Left renal pelvis (tissue), 4 donors: ENCODE measurements at places on chromosomes 1 and 21. TPM values are rescaled to one million over a fixed set of nuclear protein-coding genes. Genes with fewer than 3 reads are reported as not detected.

Gene KCNN3
- polyA plus RNA-seq = 2.3 TPM

- DNase-seq = no peak
Measured at GRCh38 chr1:68623700-68624099, 126.8 kb upstream of the DEPDC1 start.

- no peak for DNase-seq
Measured at GRCh38 chr1:235023711-235024439, 104.8 kb downstream of the TOMM20 start.

- DNase-seq = no peak
Measured at GRCh38 chr1:223082914-223083313, 60.1 kb downstream of the TLR5 start.

DNA sequence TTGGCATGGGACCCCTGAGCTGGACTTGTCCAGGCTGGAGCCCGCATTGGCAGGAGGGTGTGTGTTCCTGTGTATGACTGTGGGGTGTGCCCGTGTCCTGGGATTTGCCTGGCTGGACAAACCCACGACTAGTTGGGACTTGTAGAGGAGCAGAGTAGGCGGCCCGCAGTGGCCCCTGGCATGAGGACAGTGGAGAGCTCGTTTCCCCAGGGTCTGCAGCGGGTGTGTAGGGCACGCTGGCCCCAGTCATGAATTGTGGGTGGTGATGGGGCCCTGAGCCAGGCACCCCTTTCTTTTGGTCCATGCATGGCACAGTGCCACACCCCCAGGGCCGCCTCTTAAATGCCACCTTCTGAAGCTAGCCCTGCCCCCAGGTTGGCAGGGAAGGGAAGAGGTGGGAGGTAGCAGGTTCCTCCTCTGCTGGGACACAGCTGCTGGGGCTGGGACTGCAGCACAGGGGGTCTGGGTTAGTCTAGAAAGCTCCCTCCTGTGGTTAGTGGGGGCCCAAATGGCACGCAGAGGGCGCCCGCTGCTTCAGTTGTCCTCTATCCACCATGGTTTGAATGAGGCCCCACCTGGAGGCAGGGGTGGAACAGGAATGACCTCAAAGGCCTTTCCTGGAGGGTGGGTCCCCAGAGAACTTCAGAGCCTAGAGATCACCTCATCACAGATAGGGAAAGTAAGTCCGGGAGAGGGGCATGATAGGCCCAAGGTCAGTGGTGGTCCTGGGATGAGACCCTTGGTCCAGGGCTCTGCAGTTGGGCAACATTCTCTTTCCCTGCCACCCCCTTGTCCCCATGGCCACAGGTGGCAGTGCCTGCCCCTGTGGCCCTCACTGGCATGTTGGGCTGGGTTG is 4.1 kb downstream of the CROCC start:
- no peak for DNase-seq

DNA sequence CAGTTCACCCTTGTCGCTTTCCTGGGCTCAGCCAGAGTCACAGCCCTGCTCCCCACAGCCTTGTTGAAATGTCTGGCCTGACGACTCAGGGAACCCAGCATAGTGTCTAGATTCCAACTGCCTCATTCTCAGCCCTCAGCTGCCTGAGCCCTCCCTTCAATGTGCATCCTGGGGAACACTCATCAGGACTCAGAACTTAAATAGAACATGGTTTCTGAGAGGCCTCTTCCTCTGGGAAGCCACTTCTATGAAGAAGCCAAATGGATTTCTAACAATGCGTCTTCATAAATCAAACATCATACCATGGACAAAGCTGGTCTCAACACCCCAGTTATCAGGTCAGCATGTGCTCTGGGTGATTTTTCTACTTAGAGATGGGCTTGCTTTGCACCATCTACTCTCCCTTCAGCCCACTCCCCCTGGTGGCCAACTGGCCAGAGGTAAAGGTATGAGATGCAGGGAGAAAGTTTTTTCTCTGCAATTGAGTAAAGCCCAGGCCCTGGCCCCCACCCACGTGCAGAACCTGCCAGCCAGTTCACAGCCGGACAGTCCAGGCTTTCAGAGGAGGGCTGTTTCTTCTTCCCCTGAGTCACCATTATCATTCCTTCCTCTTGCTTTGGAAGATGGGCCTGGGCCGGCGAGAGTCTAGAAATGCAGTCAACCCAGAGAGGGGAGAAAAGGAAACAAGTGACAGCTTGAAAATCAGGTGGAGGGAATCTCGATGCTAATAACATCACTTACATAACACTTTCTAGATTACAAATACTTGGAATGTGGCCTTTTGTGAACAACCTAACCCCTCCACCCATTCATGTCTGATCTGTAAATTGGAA is 32.1 kb downstream of the CD244 start:
- peak; percentile 16 for DNase-seq

DNA sequence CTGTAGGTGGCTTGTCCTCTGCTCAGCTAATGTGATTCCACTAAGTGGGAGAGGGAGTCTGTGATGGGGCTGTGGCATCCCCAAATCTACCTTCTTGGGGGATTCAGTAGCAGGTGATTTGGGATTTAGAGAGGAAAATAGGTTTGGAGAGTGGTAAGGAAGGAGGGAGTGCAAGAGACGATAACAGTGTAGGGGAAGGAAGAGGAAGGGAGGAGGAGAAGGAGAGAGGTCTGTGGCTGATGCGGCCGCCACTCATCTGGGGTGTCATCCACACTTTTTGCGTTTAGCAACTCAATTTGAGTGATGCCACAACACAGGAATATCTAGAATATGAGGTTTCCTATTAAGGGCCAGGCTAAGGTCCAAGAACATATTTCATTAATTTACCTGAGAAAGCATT is 23.8 kb upstream of the PCP4 start:
- DNase-seq = no peak

GRCh38 chr1:246528933-246529731 is 22.1 kb upstream of the SMYD3 start:
- no peak for DNase-seq

DNA sequence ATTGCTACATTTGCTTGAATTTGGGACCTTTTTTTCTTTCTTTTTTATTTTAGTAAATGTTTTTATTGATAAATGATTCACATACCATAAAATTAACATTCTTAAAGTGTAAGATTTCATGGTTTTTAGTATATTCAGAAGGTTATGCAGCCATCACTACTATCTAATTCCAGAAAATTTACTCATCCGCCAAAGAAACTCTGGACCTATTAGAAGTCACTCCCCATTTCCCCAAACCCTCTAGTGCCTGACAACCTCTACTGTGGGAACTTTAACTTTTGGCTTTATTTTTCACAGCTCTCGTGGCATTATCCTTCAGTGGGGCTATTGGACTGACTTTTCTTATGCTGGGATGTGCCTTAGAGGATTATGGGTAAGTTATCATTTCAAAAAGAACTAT is 4.5 kb downstream of the LEPR start:
- DNase-seq = no peak

DNA sequence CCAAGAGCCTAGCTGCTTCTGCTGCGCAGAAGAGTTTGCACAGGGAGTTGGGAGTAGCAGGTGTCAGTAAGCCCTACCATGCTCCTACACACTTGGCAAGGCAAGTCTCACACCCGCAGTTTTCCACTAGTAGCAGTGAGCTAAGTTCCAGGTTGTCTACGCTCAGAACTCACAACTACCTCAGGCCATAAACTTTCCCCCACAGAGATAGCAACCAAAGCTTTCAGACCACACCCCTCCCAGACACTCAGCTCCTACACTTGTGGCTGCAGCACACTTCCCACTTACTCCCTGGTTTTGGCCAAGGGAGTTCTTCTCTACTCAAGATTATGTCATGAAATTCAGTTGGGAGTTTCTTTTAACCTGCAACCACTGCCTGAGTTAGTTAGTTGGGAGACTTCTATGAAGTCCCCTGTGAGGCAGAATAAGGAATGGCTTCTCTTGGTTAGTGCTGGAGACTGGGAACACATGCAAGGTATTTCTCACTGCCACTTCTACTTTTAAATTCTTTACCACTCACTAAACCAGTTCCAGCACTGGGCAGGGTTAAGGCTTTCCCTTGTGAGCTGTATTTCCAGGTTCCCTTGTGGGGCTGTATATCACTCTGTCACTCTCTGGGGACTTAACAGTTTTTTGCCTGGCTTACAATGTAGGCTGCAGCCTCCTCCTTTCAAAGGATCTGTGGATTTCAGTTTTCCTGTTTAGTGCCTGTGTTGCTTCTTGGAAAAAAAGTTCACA is 18.3 kb upstream of the MAB21L3 start:
- no peak for DNase-seq

- DNase-seq = no peak
Measured at GRCh38 chr21:45993210-45994085, 11.9 kb downstream of the COL6A1 start.

DNA sequence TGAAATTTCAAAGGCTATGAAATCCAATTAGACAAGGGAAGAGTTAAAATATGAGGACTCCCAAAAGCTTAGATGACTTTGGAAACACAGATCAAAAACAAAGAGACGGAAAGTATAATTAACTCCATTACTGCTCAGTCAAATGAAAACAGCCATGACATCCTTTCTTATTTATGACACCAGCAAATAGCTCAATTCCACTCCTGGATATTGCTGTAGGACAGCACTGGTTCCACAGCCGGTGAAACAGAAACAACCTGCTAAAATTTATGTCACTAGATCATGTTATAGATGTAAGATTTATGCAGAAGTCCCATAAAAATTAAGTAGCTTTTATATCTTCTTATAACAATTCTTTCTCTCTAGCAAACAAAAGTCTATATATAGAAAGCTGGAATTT is 65.6 kb upstream of the RRP15 start:
- no peak for DNase-seq

GRCh38 chr1:152502496-152503180 is 8.0 kb upstream of the LCE5A start:
- DNase-seq = no peak

DNA sequence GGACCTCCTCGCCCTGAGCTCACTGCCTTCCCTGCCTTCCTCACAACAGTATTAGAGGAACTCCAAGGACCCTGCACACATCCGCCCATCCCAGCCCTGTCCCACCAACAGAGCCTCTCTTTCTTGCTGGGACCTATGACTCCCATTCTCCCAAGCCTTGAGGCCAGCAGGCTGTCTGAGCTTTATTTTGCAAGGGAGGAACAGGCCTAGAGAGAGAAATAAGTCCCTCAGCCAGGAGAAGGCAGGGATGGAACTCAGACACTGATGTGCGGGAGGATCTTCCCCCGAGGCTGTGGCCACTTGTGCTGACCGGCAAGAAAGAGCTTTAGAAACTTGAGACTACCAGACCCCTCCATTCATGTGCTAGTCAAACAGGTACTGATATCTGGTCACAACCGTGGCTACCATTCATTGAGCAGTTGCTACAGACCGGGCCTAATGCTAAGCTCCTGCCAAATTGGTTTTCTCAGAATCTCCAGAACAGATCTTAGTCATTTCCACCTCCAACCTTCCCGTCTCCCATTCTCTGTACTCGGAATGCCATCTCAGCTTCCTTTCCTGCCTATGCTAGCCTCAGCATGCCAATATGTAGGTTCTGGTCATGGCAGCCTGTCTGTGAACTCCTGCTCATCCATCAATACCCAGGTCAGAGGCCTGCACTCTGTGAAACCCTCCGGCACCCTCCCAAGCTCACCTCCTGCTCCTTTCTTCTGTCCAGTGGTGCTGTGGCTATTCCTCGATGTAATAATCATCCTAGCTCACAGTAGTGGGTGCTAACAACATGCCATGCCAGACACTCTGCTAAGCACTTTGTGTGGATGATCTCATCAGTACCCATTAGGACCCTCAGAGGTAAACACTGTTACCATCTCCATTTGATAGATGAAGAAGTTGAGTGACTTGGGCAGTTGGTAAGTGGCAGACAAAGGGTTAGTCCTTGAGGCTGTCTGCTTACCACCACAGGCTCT is 3.8 kb downstream of the TMEM54 start:
- no peak for DNase-seq

- no peak for DNase-seq
Measured at GRCh38 chr1:59751801-59752200, 62.9 kb upstream of the HOOK1 start.

- no peak for DNase-seq
Measured at GRCh38 chr1:188432427-188432826, 1603.7 kb downstream of the PLA2G4A start.

DNA sequence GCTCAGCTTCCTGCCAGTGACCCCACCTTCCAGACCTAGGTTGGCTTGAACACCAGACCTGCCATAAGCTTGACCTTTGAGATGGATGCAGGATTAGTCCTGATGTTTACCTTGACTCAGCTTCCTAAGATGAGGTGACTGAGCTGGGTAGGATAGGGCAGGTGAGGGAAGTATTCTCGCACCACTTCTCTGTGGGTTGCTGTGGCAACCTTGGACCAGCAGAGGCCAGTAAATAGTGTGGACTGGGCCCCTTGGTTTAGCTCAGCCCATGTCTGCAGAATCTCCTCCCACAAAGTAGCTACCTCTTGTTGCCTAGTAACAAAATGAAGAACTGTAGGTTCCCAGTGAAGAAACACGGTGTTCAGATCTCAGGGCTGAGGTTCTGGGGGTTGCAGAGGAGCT is 8.4 kb downstream of the RPS6KA1 start:
- no peak for DNase-seq

DNA sequence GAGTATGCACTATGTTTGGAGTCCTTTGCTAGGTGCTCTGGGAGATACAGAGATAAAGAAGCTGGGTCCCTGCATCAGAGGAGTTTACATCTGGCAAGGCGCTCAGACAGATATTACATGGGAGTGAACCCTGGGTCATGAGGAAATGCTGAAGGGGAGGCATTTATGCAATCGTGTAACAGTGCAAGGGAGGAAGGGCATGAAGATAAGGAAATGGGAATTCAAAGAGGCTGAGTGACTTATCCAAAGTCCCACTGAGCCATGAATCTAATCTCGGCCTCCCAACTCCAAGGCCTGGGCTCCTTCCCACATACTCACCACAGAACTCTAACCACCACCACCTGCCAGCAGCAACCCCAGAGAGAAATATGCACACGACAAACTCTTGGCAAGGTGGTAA is 51.6 kb downstream of the FAM163A start:
- no peak for DNase-seq

- DNase-seq = no peak
Measured at GRCh38 chr1:20588634-20589225, at the start of gene CDA. Gene CDA, plus strand, starts transcription at chr1:20589097. Its CDS starts 33 bp downstream, at chr1:20589130.

GRCh38 chr1:27789540-27790041 is 16.6 kb downstream of the STX12 start:
- DNase-seq = no peak

GRCh38 chr21:38221594-38221993 is 35.2 kb upstream of the KCNJ15 start:
- DNase-seq = no peak

GRCh38 chr1:65068202-65069010 is 79.6 kb upstream of the AK4 start:
- peak; percentile 22 for DNase-seq

- no peak for DNase-seq
Measured at GRCh38 chr1:177439301-177439700, 268.5 kb downstream of the BRINP2 start.

DNA sequence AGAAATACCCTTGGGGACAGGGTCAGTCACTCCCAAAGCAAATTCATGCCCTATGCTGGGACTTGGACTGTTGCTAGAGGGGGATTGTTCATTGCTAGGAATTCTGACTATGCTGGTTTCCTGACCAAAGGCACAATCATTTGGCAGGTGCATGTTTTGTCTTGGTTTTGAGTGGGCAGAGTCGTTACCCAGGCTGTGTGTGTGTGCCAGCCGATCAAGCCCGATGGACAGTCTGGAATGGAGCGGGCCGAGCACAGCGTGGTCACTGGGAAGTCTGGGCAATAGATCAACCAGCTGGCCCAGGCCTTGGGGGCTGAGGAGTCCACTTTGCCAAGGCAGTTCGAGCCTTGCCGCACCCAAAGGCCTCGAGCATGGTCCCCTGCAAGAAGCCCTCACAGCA is 60.9 kb downstream of the HTR6 start:
- no peak for DNase-seq

GRCh38 chr1:26320896-26321295 is 3.1 kb downstream of the CD52 start:
- DNase-seq = no peak

Gene RAD54L
- polyA plus RNA-seq = 15.7 TPM

Gene LRIF1
- polyA plus RNA-seq = 16.0 TPM

Gene GJA5
- polyA plus RNA-seq = 29.6 TPM

Gene C1orf115
- 27.7 TPM for polyA plus RNA-seq
